Hepatocyte (in vitro differentiated cells): ENCODE measurements at places on chromosomes 7 and 10. TPM values are rescaled to one million over a fixed set of nuclear protein-coding genes. Genes with fewer than 3 reads are reported as not detected.

DNA sequence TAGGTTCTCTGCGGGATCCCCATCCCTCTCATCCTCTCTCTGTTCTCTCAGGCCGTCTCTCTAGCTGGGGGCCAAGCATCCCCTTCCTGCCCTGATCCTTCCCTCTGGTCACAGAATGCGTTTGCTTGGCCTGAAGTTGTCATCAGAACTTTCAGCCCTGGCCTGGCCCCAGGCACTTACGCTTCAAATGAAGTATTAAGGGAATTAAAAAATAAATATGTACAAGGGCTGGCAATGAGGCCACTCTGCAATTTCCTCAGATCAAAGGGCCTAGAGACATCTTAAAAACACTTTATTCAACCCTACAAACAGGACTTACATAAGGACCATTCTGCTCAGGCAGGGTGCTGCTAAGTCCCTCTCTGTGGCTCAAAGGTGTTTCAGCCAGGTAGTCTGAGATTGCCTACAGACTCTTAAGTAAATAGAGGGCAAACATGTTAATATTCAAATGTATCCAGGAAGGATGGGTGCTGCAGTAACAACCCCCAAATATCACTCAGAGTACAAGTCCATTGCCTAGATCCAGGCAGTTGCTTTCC lies 16.0 kb downstream of the SFTPD start:
- no peak for DNase-seq

DNA sequence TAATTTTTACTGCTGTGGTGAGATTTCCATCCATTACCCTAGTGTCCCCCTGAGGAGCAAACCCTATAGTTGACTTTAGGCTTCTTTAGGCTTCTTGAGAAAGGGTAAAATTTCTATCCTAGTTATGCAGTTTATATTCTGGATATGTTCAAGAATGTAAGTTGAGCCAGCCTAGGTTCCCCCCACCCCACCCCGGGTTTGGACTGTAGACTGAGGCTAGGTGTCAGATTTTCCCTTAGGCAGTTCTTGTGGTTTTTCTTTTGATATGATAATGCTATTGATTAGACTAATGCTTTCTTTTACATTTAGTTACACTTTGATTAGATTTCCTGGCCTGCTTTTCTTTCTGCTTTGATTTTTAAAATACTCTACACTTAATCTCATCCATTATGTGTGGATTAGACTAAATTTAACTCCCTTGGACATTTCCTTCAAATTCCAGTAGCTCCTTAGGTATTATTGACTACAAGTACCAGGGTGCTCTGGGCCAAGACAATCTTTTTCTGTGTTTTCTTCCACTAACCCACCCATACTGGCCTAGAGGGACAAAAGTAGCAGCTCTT lies 37.7 kb downstream of the NRF1 start:
- no peak for DNase-seq

DNA sequence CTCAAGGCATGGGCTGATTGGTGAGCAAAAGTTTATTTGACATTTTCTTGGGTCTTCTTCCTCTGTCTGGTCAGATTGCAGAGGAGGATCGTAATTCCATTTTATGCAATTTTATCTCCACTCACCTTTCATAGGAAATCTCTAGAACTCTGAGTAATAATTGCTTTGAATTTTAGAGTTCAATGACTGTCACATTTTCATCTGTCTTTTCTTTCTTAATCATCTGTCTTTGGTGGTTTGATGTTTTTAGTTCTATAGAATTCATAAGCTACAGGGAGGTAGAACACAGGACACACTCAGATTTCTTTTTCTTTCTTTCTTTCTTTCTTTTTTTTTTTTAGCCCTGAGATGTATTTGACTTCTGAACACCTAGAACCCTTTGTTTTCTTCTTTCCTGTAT lies 11.6 kb downstream of the GATA3 start:
- no peak for DNase-seq

DNA sequence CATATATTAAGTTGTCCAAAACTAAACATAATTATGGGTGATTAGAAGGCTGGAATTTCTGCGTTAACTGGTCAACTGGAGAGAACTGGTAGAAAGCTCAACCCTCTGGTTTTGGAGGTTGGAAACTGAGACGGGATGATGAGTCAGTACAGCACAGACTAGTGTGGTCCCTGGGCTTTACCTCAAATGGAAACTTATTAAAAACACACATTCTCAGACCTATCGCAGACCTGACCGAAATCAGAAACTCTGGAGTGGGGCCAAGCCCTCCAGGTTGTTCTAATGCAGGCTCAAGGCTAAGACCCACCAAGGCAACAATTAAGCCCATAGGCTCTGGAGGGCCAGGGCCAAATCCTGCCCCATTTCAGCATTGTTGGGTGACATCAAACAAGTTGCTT lies 136.9 kb downstream of the KCNMA1 start:
- DNase-seq, result no peak

- no peak for DNase-seq
Measured at GRCh38 chr10:62077330-62078015, 176.0 kb downstream of the ARID5B start.

DNA sequence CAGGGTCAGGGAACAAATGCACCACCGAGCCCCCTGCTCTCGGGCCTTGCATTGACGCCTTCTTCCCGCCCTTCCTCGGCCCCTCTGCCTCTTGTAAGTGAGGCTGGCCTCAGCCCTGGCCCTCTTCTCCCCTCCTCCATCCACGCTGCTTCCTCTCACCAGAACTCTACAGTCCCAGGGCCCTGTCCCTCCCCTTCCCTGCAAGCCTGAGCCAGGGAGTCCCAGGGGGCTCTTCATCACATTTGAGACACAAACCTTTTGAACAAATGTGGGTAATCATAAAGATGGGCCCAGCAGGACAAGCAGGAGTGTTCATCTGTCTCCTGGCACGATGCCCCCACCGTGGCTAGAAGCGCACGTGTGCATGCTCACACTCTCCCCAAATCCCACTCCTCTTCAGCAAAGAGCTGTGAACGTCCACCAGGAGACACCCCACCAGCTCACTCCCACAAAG lies 57.7 kb downstream of the SLIT1 start:
- DNase-seq, result no peak

DNA sequence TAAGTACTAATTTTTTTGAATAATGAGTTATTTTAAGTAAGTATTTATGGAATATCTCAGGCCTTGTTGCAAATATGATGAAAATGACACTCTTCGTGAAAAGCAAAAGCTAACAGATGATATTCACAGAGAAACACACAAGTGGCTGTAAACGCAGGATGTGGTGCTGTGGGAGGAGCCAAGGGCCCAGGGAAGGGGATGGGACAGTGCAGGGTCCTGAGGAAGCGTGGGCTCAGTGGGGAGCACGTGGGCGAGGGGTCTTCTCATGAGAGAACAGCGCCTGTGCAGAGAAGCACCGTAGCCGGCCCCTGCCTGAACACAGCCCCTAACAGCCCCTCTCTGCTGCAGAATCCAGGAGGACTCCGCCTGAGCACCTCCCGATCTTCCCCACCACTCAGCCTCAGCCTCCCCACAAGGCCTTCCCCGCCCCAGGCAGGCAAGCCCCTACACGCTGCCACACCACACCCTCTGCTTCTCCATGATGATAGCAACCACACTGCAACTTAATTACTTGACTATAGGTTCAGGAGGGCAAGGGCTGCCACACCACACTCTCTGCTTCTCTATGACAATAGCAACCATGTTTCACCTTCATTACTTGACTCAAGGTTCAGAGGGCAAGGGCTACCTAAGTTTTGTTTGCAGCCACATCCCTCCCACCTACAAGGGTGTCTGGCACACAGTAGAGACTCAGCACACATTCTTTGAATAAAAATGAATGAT lies 152.6 kb upstream of the RNF32 start:
- DNase-seq, result no peak

- DNase-seq, result peak; percentile 6
Measured at GRCh38 chr7:111010798-111011197, 80.1 kb upstream of the LRRN3 start.

DNA sequence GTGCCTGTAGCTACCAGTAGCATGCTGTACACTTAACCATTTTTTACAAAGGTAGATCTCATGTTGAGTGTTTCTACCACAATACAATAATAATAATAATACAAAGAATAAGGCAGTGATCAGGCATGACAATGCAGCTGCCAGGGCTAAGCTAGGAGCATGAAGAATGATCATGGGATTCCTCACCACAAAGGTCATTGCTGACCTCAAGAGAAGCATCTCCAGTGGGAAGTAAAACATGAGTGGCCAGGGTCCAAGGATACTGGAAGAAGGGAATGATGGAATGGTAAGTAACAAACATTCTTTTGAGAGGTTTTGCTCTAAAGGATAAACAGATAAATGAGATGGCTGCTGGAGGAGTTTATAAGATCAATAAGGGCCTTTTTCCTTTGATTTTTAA lies 591.1 kb downstream of the TNS3 start:
- no peak for DNase-seq

DNA sequence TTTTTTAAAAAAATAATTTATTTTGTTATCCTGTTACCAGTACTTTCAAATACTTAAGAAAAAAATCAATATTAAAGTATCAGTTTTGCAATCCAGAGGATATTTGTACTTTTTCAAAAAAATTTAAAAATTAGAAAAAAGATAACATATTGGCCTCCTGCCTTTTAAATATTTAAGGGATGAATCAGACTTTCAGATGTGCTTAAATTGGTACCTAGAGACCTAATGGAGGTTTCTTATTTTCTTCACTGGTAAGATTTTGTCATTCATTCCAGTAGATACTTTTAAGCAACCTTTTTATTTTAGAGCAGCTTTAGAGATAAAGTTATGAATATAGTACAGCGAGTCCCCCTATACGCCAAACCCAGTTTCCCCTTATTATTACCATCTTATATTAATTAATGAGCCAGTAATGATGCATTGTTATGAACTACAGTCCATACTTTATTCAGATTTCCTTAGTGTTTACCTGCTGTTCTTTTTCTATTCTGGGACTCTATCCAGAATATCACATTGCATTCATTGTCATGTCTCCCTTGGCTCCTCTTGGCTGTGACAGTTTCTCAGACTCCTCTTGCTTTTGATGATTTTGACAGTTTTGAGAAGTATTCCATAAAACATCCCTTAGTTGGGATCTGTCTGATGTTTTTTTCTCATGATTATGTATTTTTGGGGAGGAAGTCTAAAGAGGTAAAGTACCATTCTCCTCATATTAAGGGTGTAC lies 34.2 kb downstream of the BICC1 start:
- no peak for DNase-seq

DNA sequence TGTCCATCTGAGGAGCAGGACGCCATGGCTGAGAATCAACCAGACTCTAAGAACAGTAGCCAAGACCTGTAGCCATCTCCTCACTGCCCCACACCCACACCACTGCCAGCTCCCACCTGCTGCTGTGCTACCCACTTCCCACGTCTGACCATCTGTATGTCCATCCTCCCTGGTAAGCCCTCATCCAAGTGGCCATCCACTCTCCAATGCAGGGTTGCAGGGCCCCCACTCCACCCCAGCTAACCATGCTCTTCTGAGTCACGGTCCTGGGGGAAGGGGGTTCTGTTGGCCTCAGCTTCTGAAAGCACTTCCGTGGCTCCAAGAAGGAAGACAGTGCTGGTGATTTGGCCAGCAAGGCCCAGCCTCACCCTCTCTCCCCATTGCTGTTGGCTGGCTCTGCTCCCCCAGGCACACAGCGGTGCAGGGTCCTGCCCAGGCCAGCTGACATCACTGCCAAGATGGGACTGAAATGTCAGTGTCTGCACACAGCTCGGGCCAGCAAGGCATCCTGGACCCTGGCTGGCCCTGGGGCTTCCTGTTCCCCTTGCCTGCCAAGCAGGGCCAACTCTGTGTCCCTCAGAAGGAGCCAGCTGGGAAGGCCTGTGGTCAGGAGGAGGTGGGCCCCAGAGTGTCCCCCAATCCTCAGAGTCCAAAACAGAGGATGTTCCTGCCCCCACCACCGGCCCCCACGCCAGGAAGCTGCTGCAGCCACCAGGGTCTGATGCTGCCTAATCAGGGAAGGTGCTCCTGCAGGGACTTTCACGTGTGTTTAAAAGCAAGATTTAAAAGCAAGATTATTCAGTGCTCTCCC lies 17.5 kb downstream of the RASGEF1A start:
- no peak for DNase-seq

DNA sequence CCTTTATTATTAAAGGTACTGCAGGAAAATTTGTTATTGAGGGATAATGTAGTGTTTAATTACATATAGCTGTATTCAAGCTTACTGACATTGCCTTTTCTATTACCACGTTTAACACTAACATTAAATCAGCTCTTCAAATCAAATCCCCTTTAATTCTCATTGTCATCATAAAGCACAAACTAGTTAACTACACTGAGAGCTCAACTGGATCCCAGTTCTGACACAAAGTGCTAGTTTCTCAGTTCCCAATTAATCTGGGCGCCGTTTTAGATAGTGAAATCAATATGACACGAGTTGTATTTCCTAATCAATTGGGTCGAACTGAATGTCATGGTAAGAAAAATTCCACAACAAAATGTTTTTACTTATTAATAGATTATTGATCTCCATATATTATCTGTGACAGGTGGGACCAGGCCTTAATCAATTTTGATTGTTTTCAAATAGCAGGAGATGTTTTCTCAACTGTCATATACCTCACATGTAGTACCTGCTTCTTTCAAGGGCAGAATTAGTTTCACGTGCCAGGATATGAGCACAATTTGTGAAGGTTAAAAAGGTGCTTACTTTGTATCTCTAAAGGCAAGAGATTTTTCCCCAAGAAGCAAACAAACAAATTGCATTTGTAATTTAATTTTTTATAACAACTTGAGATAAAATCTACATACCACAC lies 71.0 kb downstream of the AASS start:
- DNase-seq, result no peak

GRCh38 chr7:150829426-150829825 lies 22.9 kb upstream of the AOC1 start:
- DNase-seq, result no peak

DNA sequence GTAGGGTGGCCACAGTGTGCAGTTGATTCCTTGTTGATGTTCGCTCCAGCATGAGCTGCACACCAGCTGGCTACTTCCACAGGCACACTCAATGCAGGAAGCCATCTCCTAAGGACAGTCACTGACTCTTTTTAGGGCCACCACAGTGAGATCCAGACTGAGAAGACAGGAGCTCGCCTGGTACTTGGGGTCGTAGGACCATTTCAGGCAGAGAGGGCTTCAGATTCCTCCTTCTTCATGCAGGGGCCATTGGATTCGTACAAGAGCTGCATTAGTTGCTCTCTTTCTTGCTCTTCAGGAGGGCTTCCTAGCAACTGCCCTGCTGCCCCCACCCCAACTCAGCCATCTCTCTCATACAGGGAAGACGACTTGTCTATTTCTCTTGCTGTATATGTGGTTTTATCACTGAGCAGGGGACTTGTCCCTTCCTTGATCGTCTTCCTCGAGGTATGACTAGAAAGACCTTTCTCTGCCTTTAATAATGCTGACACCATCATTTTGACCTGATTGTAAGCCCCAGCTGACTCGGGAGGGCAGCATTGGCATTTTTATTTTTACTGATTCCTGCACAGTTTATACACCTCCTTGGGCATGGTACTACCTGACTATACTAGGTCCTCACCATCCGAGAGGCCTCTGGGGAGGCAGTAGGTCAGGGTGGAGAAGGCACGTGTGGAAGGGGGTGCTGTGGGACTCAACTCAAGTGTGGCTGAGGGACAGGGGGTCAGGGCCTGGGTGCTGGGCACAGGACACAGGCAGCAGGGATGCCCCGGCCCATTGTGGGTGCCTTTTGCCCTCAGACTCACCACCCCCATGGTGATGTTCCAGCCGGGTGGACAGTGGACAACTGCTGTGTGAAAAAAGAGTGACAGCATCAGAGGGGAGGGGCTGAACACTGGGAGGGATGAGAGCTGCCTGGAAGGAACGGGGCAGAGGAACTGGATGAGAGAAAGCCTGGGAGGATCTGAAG lies 136.7 kb upstream of the ZNF746 start:
- DNase-seq, result no peak

GRCh38 chr10:61313460-61313859 lies 139.7 kb downstream of the TMEM26 start:
- no peak for DNase-seq

The DDC gene
- 56.1 and 58.0 TPM in 2 replicates for total RNA-seq

The SHOC2 gene
- total RNA-seq, result 45.2 and 58.9 TPM in 2 replicates

The ADRB1 gene
- total RNA-seq, result 1.0 and 1.2 TPM in 2 replicates

The GCK gene
- total RNA-seq, result 0.72 and 2.5 TPM in 2 replicates

The DGKB gene
- 0.12 and 1.7 TPM in 2 replicates for total RNA-seq
